ENCODE measurements at places on chromosomes 1 and 21.
A peak's percentile ranks its signal among the peaks of the same experiment; 100 is the strongest.

DNA sequence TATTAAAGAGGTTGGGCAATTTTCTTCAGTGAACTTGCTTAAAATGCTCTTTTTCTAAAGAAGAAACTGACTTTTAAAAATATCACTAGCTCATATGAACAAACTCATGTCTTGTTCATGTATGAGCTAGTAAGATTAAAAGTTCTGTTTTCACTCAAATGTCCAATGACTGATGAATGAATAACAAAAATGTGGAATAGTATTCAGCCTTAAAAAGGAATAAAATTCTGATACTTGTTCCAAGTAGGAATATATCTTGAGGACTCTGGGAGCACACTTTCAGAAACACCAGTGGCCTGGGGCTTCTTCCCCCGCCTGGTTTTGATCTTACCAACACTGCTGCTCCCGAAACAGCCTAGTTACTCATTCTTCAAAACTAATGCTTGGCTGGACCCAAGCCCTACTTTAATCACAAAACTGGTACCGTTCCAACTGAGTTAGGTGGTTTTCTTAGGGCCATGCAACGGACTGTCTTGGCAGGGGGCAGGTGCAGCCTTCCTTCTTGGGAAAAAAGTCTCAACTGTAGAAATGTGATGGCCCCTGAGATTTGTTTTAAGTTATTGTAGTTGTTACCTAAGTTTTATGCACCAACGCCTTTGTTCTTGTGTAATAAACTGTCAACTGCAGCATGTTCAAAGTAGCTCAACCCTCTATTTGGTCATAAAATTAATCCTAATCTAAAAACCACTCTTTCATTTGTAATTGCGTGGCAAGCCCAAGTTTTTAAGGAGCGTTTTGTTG lies 116.0 kb downstream of the ETS2 start:
- DNase-seq = no peak

GRCh38 chr1:27383039-27383605 lies at the start of gene CD164L2:
TSS of gene CD164L2 (minus strand) at chr1:27383333. CDS start at chr1:27383239, 94 bp downstream.
- no peak for DNase-seq

- peak; percentile 26 for DNase-seq
These were observed 31.3 kb downstream of the INKA2 start for GRCh38 chr1:111707906-111708305.

DNA sequence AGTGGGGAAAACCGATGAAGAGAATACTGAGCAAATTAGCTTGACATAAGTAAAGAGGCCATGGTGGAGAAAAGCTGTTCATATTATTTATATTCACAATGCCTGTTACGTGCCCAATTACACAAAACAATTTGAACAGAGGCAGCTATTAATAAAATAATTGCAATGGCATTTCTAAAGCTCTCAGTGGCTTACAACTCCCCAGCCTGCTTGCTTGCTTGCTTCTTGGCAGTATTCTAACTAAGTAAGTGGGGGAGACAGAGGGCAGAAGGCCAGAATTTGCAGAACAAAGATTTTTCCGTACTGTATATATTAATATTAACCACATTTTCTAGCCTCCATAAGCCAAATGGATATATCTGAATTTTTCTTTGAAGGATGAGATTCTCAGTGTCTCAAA lies 12.9 kb downstream of the PTPN14 start:
- no peak for DNase-seq

DNA sequence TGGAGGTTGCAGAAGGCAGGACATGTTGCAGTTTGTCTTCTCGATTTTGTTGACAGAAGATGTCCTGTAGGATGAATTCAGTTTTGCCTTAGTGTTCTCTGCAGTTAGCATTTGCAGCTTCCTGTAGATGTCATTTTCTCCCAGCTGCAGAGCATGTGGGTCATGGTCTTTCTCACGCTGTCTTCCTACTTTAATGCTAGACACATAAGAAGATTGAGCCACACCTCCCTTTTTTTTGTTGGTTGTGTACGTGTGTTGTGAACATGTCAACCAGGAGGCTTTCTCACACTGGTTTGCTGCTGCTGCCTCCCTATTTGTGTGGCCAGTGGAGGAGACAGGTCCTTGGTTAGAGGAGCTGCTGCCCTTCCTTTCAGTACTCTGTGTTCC lies 110.7 kb downstream of the VPS13D start:
- DNase-seq = no peak

- peak; percentile 71 for DNase-seq
These were observed 778 bp downstream of the EVI5 start for GRCh38 chr1:92784021-92784638.

DNA sequence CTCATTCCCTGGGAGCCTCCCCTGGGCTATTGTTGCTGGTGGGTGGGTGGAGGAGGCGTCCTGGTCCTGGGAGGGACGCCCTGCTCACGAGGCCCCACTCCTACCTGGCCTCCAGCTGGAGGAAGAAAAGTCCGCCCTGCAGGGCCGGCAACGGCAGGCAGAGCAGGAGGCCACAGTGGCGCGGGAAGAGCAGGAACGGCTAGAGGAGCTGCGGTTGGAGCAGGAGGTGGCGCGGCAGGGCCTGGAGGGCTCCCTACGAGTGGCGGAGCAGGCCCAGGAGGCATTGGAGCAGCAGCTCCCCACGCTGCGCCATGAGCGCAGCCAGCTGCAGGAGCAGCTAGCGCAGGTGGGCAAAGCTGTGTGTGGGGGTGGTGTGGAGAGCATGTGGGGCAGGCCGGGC lies 24.9 kb downstream of the CROCC start:
- DNase-seq = no peak

- DNase-seq = no peak
These were observed 191.8 kb upstream of the SAMSN1 start for GRCh38 chr21:14737922-14738321.

DNA sequence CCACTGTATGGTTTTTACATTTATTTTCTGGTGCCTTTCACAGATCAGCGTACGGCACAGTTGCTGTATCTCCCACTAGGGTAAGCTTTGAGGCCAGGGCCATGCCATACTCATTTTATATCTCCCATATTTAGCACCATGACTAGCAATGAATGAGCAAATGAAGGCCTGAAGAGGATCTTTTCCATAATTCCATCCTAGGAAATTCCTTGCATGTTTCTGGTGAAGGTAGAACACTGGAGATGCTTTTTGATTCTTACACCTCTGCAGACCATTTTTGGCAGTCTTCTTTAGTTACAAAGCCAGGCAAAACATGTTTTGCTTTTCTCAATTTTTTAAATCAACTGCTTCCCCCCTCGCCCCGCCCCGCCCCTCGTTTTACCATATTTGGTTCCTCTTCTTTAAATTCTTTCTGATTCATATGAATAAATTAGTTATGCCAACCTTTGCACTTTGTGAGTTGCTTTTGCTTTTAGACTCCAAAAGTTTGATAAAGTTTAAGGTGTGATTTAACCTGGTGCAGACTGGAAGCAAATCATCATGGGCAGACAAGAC lies 78.9 kb upstream of the AK4 start:
- DNase-seq = no peak

DNA sequence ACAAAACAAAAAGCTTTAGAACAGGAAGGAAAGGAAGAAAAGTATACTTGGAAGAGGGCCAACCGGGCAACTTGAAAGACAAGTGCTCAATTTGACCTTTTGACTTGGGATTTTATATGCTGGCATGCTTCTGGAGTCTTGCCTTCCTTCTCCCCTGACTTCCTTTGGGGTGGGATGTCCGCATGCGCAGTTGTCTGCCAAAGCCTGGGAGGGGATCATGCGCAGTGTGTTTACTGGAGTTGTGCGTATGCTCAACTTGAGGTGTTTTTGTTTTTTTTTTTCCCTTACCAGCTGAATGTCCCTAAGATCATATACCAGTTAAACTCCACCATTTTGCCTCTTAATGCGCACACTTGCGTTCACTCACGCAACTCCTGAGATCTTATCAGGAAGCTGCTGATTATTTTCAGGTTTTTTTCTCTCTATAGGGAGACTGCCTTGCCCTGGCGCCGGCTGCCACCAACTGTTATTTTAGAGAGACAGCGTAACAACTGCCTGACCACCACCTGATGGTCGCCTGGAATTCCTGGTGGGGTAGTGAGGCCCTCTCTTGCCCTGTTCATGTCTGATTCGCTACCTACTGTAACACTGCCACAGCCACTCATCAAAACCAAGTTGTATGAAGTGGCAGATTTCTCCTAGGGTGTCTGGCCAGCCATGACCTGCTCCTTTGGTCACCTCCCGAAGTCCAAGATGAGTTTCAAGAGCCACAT lies 138.7 kb upstream of the ZNF644 start:
- DNase-seq = no peak

- no peak for DNase-seq
These were observed 636 bp downstream of the WARS2 start for GRCh38 chr1:119139857-119140176.

DNA sequence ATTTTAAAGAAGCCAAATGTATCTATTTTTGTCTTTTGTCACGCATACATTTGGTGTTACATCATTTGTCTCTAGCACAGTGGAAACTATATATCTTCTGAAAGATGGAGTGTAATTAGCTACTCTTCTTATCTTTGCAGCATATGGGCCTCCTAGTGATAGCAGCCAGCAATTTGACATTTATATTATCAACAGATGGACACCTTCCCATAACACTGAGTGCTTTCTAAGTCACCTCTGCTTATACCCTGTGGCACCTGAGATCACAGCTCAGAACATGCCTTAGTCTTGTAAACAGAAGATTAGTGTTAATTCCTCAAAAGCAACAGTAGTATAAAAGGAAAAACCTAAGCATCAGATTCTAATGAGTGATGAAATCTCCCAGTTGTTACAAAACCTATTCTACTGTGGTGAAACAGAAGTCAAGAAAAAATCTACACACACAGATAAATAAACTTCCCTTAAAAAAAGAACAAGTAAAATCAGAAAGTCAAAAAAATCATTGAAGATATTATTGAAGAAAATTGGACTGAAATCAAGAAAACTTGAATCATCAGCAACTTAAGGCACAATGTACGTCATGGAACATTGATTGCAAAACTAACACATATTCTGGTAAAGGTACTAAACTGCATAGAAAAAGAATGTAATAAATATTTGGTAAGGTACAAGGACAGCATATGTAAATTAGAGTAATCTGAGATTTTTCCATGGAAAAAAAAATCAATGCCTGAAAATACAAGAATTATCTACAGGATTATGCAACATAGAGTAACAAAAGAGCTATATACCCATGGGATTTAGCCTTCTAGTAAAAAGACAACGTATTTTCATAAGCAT lies 61.7 kb downstream of the KCNT2 start:
- DNase-seq = peak; percentile 35

DNA sequence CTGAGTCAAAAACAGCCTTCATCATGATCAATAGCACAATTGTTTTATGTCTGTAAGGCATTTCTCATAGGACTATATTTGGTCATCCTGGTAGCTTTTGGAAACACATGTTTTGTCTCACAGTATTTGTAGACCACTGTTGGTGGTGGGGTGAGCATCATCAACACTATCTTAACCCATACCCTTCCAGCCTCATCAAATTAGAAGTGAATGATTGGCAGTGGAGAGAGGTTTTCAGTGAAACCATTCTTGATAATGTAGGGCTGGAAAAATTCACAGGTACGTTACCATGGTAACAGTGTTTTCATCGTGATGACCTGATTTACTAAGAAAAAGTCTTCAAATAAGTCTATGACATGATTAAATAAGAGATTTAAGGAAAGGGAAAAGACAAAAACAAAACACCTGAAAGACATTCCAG lies 45.3 kb upstream of the C1orf105 start:
- no peak for DNase-seq

- DNase-seq = no peak
These were observed 5.1 kb downstream of the LRRN2 start for GRCh38 chr1:204680461-204680860.

Measured in astrocyte (in vitro differentiated cells and primary cell).